ENCODE measurements at places on chromosomes 5 and 9.

DNA sequence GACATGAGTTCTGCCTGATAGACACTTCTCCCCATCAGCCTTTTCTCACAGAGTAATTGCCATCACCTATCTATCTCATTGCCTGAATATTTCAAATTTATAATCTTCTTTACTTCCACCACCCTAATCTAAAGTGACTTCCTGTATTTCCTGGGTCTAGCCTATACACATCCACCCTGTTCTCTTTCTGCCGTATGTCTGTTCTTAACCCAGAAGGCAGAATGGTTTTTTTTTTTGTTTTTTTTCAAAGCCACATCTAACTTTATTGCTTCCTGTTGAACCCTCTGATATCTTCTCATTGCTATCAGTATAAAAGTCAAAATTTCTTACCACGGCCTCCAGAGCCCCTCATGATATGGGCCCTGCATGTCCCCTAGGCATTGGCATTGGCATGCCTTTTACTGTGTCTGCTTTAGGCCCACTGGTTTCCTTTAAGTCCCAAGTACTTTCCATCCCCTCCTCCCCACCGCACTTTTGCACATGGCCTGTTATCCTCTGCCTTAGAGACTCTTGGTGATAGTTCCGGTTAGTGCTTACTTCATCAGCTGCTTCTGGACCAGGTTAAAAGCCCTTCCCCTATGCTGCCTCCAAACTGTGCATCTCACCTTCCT, 159.9 kb downstream of the MAN2A1 start:
- DNase-seq: no peak

GRCh38 chr9:91006046-91006445, 204.4 kb downstream of the SYK start:
- DNase-seq: no peak

GRCh38 chr5:50564558-50564957, 101.9 kb upstream of the PARP8 start:
- DNase-seq: no peak

GRCh38 chr9:98002808-98003207, 19.7 kb downstream of the ANP32B start:
- no peak for DNase-seq

- DNase-seq: no peak
Measured at GRCh38 chr9:131997779-131998178, 81.9 kb downstream of the MED27 start.

GRCh38 chr9:136611119-136611518, 51.6 kb upstream of the EGFL7 start:
- no peak for DNase-seq

DNA sequence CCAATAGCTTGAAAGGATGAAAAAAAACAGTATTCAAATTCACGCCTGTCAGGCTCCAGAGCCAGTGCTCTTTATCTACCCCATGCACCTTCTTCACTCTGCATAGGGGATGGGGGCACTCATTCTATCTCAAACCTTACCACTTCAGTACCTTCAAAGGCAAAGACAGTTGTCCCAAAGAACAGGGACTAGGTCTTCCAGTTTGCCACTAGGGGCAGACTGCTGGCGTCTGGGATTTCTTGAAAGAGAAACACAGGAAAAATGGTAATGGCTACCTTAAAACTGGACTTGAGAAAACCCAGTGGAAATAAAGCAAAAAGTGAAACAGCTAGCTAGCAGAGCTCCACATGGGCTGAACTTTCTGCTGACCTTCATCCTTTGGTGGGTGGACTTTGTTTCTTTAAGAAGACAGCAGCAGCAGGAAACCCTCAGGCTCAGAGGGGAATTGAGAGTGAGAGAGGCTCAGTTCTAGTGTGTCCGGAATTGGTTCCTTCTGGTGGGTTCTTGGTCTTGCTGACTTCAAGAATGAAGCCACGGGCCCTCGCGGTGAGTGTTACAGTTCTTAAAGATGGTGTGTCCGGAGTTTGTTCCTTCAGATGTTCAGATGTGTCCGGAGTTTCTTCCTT, 41.0 kb upstream of the SLC36A1 start:
- DNase-seq: no peak

DNA sequence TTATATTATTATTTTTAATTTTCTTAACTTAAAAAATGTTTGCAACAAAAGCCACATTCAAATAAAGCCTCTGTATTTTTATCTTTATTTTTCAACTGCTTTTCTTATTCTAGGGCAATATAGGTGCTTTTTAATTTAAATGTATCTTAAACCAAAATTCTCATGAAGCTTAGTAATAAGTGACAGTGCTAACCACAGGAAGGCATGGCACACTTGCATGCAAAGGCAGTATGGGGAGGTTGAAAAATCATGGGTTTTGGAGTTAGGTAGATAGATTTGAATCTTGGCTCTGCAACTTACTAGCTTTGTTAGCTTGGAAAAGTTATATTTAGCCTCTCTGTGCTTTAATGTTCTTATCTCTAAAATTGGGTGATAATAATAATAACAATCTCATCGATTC, 458.0 kb downstream of the DMAC1 start:
- DNase-seq: no peak

DNA sequence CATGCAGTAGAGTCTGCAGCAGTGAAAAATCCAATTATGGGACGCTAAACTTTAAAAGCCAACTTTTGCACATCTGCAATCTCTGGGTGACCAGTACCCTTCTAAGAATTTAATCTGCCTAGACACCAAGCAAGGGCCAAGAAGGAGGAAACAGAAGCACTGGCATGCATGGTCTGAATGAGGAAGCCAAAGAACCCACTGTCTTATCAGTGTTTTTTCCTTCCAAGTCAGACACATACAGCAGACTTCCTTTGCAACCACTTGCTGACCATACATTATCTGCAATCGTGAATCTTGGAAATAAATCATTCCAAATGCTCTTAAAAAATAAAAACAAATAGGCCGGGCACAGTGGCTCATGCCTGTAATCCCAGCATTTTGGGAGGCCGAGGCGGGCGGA, 65.9 kb downstream of the DEPDC1B start:
- DNase-seq: no peak

DNA sequence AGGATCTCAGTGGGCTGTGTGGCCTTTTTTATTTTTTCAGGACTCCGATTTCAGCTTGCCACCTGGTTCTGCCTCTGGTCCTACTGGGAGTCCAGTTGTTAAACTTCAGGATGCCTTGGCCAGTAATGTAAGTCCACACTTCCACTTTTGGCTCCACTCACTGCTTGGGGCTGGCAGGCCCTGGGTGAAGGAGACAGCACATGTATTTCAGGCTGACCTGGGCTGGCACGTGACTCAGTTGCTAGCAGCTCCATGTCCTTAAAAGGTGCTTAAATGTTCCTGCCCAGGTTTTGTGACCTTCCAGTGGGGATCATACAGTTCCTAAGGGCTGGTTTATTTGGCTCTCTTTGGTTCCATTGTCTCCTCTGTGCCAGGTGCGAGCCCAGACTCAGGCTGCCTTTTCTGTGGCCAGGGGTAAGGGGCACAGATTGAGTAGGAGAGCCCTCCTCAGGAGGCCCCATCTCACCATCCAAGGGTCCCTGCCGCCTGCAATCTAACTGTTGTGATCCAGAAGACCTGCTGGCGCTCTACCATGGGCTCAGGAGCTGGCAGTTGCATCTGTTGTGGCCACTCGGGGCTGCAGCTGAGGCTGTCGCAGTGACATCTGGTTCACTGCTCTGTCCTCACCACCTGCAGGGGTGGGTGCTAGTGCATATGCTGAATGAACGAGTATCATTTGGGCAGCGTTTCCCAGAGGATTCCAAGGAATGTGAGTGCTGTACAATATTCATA, 19.2 kb upstream of the POMT1 start:
- no peak for DNase-seq

- no peak for DNase-seq
Measured at GRCh38 chr5:75235711-75236110, 967 bp downstream of the ANKRD31 start.

GRCh38 chr5:93399675-93400074, 181.3 kb downstream of the NR2F1-AS1 start:
- DNase-seq: no peak

DNA sequence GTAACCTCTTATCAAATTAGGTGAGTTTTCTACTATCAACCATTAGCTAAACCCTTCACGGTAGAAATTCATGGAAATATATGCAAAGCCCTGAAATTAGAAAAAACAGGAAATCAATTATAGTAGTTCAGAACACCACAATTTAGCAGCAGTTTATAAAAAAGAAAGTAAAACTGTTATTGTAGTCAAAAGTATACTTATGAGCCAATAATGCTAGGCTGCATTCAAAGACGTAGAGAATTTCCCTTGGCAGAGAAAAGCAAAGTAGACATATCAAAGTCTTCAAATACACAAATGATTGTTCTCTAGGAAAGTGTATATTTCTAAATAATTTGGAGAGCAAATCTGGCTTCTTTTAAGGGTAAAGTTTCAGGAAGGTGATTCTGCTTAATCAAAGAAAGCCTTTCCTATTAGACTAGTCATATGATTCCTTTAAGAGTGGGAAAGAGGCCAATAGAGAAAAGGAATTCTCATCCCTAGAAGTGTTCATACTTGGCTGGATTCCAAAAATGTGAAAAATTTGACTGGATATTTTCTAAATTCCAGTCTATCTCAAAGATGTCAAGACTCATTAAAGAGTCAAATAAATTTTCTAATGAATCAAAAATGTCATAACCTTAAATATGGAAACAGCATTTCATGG, 185.5 kb downstream of the SMC2 start:
- DNase-seq: no peak

- DNase-seq: no peak
Measured at GRCh38 chr5:56476487-56476856, 243.3 kb upstream of the ANKRD55 start.

DNA sequence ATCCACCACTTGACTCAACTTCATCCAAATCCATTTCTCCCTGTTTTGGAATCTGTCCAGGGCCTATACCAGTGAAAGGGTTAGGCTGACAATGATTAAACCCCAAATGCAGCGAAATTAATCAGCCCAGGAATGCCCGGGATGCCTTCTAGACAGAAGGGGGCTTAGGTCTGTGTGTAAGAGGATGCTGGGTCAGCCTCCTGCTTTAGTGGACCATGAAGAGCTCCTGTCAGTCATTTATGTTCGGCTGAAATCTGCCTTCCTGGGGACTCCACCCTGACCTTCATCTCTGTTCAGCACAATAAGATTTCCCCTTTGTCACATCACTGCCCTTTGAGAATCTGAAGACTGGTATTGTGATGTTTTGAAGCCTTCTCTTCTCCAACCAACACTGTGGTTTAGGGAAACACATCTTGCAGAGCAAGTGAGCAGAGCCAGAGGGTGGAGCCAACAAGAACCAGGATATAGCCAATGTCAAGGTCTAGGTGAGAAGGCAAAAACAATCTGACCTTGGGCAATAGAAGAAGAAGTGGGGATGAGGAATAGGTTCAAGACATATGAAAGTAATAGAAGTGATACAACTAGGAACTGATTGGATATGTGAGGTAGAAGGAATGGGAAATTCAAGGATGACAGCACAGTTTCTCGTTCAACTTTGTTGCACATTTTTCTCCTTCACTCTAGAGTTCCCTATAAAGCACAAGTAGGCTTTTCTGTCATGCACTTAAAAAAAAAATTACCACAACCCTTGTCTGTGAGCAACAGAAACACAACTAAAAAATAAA, 234.4 kb downstream of the ARHGAP26 start:
- DNase-seq: no peak

DNA sequence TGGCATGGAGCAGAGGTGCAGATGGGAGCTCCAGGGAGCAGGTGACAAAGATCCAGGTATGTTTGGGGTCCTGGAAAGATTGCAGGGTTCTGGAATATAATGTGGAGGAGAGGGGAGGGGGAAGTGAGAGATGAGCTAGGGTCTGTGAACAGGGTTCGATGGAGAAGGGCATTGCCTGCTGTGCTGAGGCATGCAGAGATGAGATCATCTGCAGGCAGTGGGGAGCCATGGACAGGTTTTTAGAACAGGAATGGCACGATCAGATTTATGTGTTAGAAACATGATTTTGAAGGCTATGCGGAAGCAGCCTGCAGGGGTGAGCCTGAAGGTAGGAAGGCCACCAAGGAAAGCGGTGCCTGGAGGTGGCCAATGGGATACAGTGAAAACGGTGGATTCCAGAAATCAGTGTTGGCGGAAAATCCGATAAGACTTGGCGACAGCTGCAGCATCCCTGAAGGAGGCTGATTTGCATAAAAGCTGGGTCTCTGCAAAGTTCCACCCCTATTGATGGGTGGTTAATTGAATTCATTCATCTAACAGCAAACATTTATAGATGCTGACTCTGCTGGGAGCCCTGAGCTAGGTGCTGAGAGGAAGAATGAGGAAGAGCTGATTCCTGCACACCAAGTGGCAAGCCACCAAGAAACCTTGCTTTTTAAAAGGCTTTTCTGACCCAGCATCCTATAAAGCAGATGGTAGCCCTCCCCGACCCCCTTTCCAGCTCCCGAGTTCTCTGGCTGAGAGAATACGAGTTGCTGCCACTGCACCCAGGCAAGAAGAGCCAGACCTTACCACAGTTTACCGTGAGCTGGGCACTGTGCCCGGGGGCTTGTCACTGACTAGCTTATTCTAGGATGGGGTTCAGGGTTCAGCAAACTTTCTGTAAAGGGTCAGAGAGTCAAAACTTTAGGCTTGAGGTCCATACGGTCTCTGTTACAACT, 139.2 kb upstream of the SMIM23 start:
- no peak for DNase-seq

DNA sequence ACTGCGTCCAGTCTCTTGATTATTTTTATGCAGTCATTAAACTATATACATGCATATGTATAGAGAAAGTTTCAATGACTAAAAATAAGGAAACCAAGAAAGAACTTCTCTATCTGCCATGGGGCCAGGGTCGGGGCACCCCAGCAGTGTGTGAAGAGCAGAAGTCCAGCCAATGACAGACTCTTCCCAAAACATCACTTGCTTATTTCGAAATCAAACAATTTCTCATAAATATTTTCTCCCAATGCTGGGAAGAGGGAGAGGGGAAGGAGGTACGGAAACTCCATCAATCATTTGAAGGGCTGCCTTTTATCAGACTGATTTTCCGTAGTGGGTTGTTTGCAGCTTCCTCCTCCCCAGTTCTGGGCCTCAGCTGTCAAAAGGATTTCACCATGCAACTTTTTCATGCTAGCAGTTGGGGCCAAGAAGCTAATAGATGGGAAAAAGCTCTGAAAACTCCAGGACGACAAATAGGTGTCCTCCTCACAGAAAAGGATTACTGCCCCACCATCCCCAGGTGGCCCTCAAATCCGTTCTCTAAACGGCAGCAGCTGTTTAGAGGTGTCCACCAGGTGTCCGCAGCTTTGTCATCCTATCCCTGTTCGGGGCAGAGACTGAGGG, 617 bp upstream of the FPGS start:
- DNase-seq: no peak

- DNase-seq: no peak
Measured at GRCh38 chr9:134165357-134166315, 1.3 kb upstream of the RNU6ATAC start.

- DNase-seq: no peak
Measured at GRCh38 chr9:116691607-116692006, 4.5 kb downstream of the TRIM32 start.

- DNase-seq: no peak
Measured at GRCh38 chr9:33187519-33188218, 20.5 kb upstream of the B4GALT1 start.

Data from stimulated activated CD8-positive, alpha-beta memory T cell treated with anti-CD3 and anti-CD28 coated beads, Interleukin-2, amount 100 ng/mL, for 48 hours (primary cell).